A549 treated with dexamethasone at 1 μM for 4 hours (cell line): ENCODE measurements at places on chromosomes 16 and 17. TPM values are rescaled to one million over a fixed set of nuclear protein-coding genes. Genes with fewer than 3 reads are reported as not detected.

KRT222 gene
- total RNA-seq = 0.25 to 0.51 TPM (median 0.38 TPM) in 5 replicates

NLRC3 gene
- total RNA-seq = 0.01 to 0.05 TPM (median 0.02 TPM) in 4 of 5 replicates, not detected in the other

ARL4D gene
- total RNA-seq = 19.0 to 28.9 TPM (median 24.5 TPM) in 5 replicates

YBX2 gene
- 0.45 to 0.76 TPM (median 0.57 TPM) in 5 replicates for total RNA-seq

SPHK1 gene
- 28.2 to 36.9 TPM (median 30.4 TPM) in 5 replicates for total RNA-seq
